ENCODE measurements at places on chromosomes 5 and 9.

DNA sequence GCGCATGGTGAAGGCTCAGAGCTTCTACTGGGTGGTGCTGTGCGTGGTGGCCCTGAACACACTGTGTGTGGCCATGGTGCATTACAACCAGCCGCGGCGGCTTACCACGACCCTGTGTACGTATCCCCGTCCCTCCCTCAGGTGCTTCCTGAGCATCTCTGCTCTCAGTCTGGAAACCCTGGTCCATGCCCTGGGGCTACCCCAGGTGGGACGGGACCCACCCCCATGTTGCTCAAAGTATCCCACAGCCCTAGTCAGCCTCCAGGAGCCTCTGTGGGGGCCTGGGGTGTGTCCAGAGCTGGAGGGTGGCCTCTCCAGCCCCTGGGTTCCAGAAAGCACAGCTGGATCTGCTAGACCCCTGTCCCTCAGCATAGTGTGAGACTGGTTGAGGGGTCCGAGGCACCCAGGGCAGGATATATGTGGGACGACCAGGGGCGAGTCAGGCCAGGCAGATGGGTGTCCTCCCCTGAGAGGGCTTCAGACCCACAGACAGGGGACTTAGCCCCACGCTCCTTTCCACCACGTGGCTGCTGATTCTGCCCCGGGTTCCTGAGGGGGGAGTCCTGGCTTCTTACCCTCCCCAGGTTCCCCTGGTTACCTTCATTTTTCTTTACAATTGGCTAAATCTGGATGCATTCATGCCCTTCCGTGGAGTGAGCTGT, 94.0 kb downstream of the CACNA1B start:
- DNase-seq: no peak

- DNase-seq: no peak
Measured at GRCh38 chr9:10071579-10071978, 541.2 kb downstream of the PTPRD start.

DNA sequence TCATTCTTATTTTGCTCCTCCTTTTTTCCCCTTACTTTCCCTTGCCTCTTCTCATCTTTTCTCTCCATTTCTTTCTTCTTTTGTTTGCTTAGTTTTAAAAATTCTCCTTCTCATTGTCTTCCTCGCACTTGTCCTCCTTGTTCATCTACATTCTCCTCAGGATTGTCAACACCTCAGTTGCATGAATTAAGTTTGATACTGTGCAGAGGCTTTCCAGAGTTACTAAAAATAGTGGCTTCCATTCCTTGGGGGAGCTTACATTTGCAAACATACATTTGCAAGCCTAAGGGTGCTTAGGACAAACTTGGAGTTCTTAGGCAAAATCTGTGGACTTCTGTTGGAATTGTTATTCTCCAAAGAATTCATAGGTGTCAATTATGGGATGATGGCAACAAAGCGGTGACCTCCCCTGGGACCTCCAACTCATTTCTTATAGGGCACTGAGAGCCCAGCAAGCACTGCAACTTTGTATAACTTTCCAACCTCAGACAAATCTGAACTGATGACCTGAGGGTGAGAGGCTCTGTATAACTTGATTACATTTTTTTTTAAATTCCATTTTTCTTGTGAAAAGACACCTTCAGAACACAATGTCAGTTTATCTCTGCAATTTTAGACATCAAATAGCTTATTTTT, 371.4 kb downstream of the TMEM38B start:
- no peak for DNase-seq

GRCh38 chr9:9881692-9882091, 731.1 kb downstream of the PTPRD start:
- DNase-seq: peak; percentile 61

- no peak for DNase-seq
Measured at GRCh38 chr5:43036856-43037635, 3.1 kb downstream of the ANXA2R start.

DNA sequence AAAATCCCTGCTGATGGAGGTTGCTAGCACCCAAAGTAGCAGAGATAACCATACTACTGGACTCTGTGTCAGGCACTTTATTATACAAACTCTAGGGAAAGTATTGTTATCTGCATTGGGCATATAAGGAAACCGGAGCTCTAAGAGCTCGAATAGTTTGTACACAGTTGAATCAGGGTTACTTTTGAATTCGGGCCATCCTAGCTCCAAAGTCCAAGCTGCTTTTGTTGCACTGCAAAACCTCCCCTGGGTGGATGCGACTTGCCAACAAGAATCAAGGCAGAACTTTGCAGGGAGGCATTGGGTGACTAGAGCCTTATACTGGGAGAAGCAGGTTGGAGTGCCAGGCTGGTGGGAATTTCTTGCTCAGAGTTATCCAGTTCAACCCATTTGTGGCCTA, 435.1 kb downstream of the SPATA31D1 start:
- DNase-seq: no peak

DNA sequence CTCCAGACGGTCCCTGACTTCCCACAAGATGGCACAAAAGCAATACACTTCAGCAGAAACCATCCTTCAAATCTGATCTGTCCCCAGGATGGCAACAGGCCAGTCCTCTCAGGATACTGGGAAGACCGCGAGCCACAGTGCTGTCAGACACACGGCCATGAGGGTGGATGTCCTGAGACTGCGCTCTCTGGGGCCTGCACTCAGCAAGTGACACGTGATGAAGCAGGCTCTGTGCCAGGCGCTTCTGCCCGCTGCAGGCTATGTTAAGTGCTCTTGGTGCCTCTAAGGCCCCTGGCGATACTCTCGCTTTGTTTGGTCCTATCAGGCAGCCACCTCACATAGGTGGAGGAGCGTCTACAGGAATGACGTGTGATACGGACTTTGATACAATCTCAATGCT, 7.1 kb downstream of the BRD9 start:
- no peak for DNase-seq

DNA sequence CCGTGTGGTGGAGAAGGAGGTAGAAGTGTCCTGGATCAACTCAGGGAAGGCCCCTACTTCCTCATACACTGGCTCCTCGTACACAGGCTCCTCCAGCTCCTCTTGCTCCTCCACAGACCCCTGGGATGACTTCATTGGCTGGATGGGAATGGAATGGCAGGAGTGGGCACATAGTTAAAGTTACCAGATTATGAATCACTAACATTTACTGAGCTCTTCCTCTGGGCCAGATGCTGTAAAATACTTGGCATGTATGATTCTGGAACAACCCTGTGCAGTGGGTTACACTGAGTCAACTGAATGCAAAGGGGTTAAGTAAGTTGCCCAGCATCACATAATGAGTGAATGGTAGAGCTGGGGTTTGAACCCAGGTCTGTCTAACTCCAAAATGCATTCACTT, 3.1 kb upstream of the FCHSD1 start:
- no peak for DNase-seq

DNA sequence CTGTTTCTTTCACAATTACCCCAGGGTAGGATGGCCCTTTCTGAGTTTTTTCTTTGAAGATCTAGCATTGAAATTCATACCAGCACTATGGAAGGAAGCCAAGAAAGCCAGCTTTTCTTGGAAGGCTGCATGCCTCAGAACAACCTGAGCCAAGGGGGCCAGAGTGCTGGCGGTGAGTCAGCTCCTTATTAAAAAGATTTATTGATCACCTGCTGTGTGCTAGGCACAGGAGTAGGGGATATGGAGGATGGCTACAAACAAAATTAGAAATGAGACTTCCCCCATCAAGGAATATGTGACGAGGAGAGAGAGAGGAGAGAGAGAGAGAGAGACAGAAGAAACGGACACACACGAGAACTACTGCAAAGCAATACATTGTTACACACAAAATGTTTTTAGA, 184.6 kb upstream of the PUM3 start:
- DNase-seq: no peak

GRCh38 chr9:93592643-93593021, 16.2 kb downstream of the PHF2 start:
- no peak for DNase-seq

DNA sequence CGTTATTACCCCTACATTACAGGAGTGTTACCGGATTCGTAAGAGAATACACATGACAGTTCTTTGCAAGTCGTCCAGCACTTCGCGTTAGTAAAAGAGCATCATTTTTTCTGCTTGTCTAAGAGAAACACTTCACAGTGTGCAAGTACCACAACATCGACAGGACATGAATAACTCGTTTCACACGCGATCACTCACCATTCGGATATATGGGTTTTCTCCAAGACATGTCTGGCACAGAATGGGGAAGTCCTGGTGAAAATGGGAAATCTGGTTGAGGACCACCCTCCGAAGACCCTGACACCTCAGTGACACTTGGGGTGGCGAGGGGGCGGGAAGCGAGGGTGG, 642 bp downstream of the RBM22 start:
- peak; percentile 46 for DNase-seq

GRCh38 chr5:13188371-13188770, 756.1 kb downstream of the DNAH5 start:
- peak; percentile 14 for DNase-seq

GRCh38 chr9:97781902-97782301, 71.1 kb upstream of the FOXE1 start:
- no peak for DNase-seq

- no peak for DNase-seq
Measured at GRCh38 chr9:74554751-74555419, 57.8 kb downstream of the RORB start.

DNA sequence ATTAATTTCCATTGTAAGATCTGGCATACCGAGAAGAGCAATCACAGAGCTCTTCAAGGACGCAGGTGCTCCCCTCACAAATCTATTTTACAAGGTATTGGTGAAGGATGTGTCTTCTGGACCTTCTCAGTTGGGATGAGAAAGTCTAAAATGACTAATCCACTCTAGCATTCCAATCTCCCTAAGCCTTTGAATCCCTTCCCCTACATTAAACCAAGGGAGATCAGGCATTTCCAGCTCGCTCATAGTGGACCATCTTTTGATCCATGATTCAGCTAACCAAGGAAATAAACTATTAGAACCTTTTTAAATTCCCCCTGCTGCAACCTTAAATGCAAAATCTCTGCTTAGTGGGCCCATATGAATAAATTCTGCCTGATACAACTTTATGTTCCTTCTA, 95.9 kb upstream of the FBN2 start:
- no peak for DNase-seq

DNA sequence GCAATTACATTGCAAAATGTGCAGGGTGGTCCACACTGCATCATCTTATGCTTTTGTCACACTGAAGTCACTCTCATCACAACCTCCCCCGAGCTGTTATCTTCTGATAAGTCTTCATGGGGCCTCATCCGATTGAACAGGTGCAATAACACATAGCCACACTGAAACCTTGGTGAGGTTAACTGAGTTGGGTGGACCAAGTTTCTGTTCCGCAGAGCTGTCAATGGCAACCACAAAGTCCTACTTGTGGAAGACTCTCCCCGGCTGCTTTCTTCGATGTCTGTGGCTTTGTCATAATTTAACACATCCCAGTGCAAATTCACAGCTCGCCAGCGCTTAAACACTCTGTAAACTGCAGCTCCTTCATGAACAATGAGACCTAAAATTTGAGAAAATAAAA, 112.2 kb downstream of the MARCHF11 start:
- no peak for DNase-seq

GRCh38 chr5:105688227-105688792, 1982.4 kb downstream of the EFNA5 start:
- DNase-seq: no peak

GRCh38 chr5:43191740-43192557, at the start of gene NIM1K:
NIM1K (plus strand) TSS chr5:43192225; CDS start chr5:43245776, 53,551 bp downstream.
- DNase-seq: no peak

- no peak for DNase-seq
Measured at GRCh38 chr9:121363622-121363961, 6.5 kb downstream of the STOM start.

- DNase-seq: no peak
Measured at GRCh38 chr5:126182971-126183695, 240.1 kb upstream of the GRAMD2B start.

DNA sequence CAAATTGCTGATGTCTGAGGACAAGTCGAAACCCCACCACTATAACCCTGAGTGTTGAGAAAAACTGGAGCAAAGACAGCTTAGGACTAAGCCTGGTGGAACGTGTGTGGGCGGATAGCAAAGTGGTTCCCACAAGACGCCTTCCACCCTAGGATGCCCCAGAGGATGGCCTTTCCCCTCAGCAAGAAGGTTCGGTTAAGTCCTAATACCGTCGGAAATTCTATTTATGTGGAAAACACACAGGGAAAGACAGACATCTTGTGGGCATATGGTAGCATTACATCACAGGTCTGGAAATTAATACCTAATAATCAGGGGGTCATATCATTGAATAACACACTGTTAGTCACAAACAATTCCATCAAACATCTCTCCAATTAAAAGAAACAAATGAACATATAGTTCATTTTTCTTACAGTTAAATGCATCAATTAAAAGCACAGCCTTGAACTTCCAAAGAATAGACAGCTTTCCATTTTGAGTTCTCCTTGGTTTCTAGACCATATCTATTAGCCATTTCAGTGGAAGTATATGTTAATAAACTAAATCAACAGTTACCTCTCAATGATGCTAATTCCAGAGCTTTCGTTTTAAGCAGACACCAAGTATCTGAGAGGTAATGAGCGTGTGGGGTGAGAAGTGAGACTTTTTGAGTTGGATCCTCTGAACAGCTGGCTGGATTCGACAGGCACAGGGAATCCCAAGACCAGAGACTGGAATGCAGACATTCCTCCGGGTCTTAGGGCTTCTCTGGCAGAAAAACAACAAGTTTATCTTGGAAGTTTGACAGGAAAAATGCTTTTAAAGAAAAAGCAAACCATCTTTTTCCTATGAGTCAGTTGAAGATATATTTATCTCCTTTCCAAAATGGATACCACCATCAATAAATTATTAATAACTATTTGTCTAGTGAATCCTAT, 2.9 kb upstream of the ICE1 start:
- DNase-seq: peak; percentile 53

DNA sequence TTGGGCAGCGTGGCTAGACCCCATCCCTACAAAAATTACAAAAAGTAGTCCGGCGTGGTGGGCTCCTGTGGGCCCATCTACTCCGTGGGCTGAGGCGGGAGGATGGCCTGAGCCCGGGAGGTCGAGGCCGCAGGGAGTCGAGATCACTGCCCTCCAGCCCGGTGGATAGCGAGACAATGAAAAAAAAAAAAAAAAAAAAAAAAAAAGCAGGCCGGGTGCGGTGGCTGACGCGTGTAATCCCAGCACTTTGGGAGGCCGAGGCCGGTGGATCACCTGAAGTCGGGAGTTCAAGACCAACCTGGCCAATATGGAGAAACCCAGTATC, 110.5 kb upstream of the LPCAT1 start:
- DNase-seq: no peak

GRCh38 chr5:159480849-159481248, 150.6 kb upstream of the IL12B start:
- DNase-seq: no peak

Measured in mammary epithelial cell (primary cell).